ENCODE measurements at places on chromosomes 16 and 17.

GRCh38 chr17:2647957-2648356 is 54.5 kb downstream of the PAFAH1B1 start:
- DNase-seq, result no peak

GRCh38 chr16:89422527-89422904 is 67.8 kb downstream of the ANKRD11 start:
- DNase-seq, result no peak

DNA sequence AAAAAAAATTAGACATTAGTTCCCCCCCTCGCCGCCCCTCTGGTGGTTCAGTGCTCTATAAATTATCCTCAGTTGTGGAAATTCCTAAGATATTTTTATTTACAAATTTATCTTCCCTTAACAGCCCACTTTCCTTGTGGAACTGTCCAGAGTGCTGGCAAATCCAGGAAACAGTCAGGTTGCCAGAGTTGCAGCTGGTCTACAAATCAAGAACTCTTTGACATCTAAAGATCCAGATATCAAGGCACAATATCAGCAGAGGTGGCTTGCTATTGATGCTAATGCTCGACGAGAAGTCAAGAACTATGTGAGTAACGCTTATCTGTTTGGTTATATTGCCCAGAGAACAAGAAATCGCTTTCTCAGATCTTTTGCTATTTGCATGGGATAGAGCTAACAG is 2.9 kb downstream of the KPNB1 start:
- no peak for DNase-seq

DNA sequence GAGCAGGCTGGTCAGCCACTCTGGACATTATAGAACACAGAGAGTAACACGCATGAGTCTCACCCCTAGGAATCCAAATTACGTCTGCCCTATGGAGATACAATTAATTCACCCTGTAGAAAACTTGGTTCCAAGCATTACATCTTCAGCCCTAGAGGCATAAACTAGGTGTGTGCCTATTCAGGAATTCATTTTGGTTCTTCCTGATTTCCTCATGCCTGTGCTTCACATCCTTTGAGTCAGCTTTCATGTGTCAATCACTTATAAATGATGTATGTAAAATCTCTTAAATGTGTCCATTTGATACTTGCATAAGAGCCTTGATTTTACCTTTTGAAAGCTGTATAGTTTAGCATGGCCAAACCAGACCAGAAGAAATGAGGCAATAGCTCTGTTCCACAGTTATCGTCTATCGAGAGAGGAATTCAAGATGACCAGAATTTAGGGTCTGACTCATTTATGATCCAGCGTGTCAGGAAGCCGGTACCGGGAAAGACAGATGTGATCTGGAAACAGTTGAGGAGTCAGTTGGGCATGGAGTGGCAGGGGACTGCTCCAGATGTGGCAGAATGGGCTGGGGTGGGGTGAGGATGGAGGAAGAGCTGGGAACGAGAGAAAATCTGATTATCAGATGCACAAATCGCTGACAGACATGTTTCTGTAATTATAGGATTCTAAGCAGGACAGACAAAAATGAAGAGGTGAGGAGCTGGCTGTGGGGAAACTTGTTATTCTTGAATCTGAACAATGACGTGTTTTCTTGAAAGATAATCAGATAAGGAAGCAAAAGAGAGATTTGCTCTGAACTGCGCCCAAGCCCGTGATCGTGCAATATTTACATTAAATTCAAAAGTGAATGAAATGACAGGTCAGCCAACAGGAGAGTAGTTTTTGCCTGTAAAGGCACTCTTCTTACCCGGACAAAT is 76.7 kb downstream of the C16orf95 start:
- DNase-seq, result no peak

DNA sequence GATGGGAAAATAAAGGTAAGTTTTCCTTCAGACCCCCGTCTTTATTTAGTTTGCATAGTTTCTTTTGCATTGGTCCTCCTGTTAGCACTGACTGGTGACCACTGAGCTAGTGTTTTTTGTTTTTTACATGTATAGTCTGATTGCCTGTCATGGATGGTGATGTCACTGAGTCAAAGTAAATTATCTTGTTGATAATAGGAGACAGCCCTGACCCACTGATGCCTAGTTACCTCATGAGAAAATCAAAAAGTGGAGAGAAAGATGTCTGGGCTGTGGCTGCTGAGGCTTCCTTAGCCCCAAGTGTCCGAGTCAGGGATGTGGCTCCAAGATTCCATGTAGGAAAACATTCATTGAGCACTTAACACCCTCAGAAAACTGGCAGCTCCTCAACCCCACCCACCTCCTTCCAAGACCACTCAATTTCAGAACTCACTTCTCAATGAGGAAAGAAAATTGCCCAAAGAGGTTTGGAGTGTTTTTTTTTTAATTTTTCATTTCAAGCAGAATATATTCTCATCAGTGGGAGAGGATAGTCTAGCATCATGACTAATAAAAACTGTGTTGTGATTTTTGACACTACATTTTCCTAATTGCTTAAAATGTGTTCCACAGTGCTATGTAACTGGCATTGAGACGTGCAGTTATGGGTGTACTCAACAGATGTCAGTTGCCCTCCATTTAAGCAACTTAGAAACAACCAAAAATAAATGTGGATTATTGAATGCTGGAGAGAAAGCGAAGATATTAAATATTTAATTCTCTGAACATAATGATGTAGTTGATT is 38.7 kb upstream of the NUDT7 start:
- DNase-seq, result no peak

DNA sequence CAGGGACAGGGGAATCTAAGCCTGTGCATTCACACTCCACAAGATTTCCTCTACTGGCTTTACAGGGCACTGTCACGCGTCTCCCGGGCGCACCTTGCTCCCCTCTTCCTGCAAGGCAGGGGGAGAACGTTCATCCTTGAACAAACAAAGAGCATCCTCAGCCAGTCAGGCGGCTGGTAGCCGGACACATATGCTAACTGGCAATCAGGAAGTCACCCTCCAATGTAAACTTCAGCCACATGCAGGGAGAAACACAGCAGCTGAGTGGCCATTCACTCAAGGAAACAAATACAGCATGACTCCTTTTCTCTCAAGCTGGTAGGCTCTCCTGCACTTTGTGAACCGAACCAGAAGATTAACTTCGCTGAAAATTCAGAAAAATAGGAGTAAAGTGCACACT is 10.8 kb upstream of the HSBP1 start:
- no peak for DNase-seq

- DNase-seq, result no peak
Measured at GRCh38 chr17:77364381-77364911, 223.7 kb downstream of the SEC14L1 start.

GRCh38 chr17:4632581-4632920 is 8.9 kb downstream of the ALOX15 start:
- no peak for DNase-seq

DNA sequence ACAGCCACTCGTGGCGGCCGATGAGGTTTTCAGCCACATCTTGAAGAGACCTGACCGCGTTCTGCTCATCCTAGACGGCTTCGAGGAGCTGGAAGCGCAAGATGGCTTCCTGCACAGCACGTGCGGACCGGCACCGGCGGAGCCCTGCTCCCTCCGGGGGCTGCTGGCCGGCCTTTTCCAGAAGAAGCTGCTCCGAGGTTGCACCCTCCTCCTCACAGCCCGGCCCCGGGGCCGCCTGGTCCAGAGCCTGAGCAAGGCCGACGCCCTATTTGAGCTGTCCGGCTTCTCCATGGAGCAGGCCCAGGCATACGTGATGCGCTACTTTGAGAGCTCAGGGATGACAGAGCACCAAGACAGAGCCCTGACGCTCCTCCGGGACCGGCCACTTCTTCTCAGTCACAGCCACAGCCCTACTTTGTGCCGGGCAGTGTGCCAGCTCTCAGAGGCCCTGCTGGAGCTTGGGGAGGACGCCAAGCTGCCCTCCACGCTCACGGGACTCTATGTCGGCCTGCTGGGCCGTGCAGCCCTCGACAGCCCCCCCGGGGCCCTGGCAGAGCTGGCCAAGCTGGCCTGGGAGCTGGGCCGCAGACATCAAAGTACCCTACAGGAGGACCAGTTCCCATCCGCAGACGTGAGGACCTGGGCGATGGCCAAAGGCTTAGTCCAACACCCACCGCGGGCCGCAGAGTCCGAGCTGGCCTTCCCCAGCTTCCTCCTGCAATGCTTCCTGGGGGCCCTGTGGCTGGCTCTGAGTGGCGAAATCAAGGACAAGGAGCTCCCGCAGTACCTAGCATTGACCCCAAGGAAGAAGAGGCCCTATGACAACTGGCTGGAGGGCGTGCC is 30.1 kb downstream of the CIITA start:
- DNase-seq, result no peak

DNA sequence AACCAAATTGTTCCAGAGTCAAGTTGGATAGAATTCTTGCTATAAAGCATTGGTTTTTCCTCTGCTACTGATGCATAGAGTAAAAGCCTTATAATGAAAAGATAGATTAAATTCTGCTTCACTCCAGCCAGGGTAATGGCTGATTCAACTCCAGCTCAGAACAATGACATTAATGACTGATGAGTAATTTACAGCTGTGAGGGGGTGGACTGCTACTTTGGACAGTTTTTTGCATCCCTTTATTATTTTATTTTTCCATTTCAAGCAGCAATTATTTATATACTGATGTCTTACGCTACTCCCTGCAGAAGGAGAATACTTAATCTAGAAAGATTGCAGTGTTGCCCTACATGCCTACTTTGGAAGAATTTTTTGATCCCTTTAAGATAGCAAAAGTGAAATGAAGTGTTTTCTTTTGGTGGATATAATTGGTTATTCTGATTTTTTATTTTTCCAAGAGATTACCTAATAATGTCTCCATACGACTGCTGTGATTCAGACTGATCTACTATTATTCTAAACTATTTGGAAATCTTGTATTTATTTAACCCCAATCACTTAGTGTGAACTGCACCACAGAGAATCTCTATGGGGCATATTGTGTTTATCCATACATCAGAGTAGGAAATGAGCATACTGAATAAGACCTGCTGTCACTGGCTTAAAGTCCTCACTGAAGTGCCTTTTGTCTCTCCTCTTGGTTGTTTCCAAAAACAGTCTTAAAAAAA is 149.5 kb downstream of the TRIM37 start:
- DNase-seq, result no peak

GRCh38 chr17:67020293-67020766 is 24.0 kb upstream of the CACNG1 start:
- no peak for DNase-seq

- no peak for DNase-seq
Measured at GRCh38 chr17:36566081-36566480, 21.4 kb downstream of the GGNBP2 start.

DNA sequence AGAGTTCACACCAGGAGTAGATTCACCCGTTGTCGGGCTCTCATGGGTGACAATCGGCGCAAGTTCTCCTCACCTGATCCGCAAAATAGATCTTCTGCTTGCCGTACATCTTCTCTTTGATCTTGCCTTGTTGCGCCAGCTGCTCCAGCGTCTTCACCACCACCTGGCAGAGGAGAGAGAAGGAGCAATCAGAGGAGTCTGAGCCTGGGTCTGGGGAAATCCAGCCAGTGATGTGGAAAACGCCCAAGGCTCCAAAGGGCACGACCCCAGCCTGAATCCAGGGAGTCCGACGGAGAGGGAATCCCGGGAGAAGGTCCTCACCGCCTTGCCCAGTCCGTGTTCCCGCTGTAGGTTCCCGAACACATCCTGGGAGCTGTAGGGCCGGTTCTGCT is 393 bp downstream of the PSMC3IP start:
- no peak for DNase-seq

DNA sequence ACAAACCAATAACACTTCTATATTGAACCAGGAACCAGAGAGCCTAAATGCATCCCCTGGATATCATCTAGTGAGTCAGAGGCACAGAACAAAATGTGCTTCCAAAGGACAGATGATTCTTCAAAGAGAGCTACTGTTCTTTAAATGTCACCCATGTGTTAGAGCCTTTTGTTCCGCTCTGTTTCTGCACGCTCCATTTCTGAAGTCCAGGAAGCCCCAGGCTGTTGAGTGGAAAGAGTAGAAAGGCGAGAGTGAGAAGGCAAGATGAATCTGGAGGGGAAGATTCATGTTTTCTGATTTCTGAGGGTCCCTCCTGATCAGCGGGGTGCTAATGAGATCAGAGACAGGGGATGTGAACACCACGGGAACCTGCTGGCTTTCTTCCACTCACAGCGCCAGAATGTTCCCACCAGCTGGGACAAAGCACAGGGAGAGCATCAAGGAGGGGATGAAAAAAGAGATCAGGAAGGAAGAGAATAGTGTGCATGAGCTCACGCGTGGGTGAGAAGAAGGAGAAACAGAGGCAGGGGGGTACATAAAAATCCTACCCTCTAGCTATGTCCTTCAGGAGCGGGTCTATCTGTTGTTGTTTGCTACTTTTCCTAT is 559.9 kb upstream of the HSBP1 start:
- no peak for DNase-seq
